ENCODE measurements at places on chromosomes 5 and 9.

GRCh38 chr5:143182106-143182505, 221.4 kb downstream of the NR3C1 start:
- no peak for DNase-seq

- no peak for DNase-seq
Measured at GRCh38 chr5:72586788-72587530, 79.7 kb upstream of the ZNF366 start.

GRCh38 chr9:26326563-26326962, 566.0 kb downstream of the CAAP1 start:
- peak; percentile 42 for DNase-seq

DNA sequence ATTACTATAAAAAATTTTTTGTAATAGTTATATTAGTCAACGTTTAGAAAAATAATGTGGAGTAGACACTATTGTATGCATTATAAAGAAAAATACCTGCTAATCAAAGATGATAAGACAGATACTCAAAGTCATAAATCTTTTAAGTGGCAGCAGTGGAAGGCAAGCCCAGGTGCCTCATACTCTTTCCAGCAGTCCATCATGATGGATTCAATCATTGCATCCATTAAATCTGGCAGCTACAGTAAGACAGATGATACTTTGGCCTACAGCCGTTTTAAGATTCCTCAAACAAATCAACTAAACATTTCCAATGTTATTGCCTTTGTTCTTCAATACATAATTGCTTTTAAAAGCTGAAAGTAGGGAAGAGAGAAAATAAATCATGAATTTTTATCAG, 1392.9 kb upstream of the NUDT12 start:
- DNase-seq = no peak

DNA sequence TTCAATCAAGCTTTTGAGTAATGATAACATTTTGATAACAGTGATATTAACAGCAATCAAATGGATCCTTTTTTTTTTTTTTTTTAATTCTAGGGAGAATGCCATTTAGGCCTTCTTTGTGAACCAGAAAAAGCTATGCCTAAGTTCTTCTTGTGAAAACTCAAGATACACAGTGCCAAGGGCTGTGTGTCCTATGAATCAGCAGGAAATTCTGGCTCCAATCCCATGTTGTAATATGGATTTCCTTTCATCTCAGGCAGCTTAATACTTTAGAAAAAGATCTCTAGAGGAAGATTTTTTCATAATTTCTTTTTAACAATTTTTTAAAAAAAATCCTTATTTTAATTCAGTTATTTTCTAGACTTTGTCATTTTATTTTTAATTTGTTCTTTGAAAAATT, 96.1 kb downstream of the NUDT12 start:
- DNase-seq = no peak

DNA sequence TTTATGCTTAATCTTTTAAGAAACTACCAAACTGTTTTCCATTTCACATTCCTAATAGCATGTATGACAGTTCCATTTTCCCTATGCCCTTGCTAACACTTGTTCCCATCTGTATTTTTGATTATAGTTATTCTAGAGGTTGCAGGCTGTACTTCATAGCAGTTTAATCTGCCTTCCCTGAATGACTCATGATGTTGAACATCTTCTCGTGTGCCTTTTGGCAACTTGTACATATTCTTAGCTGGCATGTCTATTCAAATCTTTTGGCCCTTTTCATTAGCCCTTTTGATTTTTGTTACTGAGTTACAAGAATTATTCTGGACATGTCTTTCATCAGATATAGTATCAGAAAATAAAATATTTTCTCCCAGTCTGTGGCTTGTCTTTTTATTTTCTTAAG, 320.3 kb downstream of the DIRAS2 start:
- DNase-seq = no peak

DNA sequence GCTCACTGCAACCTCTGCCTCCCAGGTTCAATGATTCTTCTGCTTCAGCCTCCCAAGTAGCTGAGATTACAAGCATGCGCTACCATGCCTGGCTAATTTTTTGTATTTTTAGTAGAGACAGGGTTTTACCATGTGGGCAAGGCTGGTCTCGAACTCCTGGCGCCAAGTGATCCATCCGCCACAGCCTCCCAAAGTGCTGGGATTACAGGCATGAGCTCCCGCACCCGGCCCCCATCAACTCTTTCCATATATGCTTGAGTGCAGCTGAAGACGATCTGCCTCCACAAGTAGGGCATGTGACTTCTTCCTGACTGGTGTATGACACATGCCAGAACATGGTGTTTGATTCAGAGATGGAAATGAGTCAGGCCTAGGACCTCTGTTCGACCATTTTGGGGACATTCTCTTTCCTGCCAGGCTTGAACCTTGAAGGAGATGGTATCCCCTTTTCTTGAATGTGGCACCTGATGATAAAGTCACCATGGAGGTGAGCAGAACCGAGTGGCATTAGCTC, 7.5 kb upstream of the CNOT6 start:
- DNase-seq = no peak

- DNase-seq = no peak
Measured at GRCh38 chr9:35827486-35827885, 1.0 kb downstream of the FAM221B start.

- peak; percentile 29 for DNase-seq
Measured at GRCh38 chr9:71743217-71743705, 25.1 kb downstream of the CEMIP2 start.

GRCh38 chr5:80655231-80655774, 520 bp upstream of the DHFR start:
- DNase-seq = no peak

DNA sequence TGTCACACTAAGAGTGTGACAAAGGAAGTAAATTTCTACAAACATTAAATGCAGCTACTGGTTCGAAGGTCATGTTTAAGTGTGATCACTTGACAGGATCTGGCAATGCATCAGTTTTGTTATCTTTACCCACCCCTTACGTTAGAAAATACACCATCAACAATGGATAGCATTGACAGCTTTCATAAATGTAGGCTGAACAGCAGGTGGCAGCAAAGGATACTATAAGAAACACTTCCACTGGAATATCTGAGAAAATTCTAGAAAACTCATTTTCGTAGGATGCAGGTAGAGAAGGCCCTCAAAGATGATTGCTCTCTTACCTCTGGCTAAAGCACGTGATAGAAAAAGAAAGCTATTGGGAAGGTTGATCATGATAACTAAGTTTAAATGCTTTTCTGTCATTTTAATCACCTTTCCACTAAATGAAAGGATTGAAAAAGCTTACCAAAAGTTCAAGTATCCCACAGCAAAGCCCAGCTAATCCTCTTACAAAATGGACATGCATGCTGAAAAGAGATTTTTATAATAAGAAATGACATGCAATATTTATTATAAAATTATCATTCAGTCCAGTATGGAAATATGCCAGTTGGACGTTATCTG, 292.5 kb downstream of the PARP8 start:
- DNase-seq = peak; percentile 38

GRCh38 chr9:18826248-18826647, 206.8 kb downstream of the SAXO1 start:
- no peak for DNase-seq

DNA sequence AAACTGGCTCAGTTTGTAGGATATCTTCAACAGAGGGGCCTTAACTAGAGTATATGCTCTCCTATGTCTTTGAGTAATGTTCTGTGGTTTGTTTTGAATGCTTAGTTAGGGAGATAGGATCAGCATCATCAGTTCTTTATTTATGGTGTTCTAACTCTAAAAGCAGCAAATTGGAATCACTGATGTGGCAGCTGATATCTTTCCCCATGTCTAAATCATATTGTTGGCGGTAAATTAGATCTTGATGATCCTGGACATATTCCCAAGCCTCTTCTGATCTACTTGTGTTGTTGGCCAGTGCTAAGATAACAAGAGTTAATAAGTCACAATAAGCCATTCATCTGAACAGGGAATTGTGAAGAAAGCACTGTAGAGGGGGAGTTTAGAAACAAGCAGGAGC, 332.4 kb upstream of the DAB2 start:
- no peak for DNase-seq

GRCh38 chr9:114570742-114571141, 16.8 kb upstream of the ATP6V1G1 start:
- no peak for DNase-seq

- no peak for DNase-seq
Measured at GRCh38 chr9:29514862-29515261, 1941.6 kb upstream of the C9orf72 start.

DNA sequence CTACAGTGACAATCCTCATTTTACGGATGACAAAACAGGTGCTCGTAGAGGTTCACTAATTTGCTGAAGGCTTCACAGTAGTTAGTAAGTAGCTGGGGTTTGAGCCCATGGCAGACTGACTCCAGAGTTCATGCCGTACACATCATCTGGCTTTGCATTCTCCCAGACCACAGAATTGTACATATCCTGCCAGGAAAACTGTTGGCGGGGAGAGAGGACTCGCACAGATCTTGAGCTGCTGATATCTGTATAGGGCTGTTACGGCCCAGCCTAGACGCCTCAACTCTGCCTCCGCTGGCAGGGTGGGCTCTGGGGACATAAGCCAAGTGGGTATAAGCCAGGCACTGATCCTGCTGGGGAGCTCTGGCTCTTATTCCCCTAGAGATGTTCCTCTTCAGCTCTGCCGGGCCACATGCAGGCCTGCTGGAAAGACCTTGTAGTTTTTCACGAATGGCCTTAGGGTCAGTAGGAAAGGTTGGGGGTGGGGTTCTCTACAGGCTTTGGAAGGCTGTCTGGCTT, 16.3 kb downstream of the LARP1 start:
- DNase-seq = peak; percentile 21

- DNase-seq = peak; percentile 53
Measured at GRCh38 chr9:31839273-31839672, 545.2 kb upstream of the ACO1 start.

DNA sequence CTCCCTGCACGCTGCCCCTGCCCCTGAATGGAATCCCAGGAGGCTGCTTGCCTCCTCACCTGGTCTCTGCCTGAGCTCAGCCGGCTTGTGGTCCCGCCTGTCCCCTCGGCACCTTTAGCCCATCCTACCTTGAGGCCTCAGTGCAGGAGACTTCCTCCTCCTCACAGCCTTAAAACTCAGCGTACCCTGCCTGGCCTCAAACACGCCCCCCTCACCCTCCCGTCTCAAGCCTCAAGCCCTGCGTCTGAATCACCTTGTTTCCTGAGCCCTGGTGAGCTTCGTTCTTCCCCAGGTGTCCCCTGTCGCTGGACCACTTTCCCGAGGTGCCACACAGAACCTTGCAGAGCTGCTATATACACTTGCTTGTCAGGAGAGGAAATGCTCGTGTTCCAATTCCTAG, 110.2 kb upstream of the SPIN1 start:
- no peak for DNase-seq

GRCh38 chr9:21455320-21455719, 15.1 kb downstream of the IFNA1 start:
- no peak for DNase-seq

DNA sequence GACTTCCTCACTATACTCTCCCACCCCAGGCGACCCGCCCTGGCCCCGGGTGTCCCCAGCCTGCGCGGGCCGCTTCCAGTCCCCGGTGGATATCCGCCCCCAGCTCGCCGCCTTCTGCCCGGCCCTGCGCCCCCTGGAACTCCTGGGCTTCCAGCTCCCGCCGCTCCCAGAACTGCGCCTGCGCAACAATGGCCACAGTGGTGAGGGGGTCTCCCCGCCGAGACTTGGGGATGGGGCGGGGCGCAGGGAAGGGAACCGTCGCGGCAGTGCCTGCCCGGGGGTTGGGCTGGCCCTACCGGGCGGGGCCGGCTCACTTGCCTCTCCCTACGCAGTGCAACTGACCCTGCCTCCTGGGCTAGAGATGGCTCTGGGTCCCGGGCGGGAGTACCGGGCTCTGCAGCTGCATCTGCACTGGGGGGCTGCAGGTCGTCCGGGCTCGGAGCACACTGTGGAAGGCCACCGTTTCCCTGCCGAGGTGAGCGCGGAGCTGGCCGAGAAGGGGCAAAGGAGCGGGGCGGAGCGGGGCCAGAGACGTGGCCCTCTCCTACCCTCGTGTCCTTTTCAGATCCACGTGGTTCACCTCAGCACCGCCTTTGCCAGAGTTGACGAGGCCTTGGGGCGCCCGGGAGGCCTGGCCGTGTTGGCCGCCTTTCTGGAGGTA, 2.1 kb downstream of the CA9 start:
- DNase-seq = no peak

GRCh38 chr5:58629271-58630159, 46.6 kb downstream of the RAB3C start:
- no peak for DNase-seq

DNA sequence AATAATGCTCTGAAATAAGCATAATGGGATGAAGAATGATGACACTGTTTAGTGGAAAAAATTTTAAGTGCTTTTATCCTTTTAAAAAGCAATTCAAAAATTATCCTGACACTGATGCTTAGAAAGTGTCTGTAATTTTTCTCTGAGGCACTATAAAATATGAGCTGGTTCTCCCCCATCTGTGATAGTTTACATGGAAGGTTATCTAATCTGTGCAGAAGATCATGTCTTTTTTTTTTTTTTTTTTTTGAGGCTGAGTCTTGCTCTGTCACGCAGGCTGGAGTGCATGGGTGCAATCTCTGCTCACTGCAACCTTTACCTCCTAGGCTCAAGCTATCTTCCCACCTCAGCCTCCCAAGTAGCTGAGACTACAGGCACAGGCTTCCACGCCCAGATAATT, 15.2 kb upstream of the TAF11L2 start:
- no peak for DNase-seq

- peak; percentile 8 for DNase-seq
Measured at GRCh38 chr9:79946712-79947111, 374.9 kb downstream of the TLE4 start.

- DNase-seq = no peak
Measured at GRCh38 chr5:72206160-72206559, 98.9 kb downstream of the MAP1B start.

DNA sequence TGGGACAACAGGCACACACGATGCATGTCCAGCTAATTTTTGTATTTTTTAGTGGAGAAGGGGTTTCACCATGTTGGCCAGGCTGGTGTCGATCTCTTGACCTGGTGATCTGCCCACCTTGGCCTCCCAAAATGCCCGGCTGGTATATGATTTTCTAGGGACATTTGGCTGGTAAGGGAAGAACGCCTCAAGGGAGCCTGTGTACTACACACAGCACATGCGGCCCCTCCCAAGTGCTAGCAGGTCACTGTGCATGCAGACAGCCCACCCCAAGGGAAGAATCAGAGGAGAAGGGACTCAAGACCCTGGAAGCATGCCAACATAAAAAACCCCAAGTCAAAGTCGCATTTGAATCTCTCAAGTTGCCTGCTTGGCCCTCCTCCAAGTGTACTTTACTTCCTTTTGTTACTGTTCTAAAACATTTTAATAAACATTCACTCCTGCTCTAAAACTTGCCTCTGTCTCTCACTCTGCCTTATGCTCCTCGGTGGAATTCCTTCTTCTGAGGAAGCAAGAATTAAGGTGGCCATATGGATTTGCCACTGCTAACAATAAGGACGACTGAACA, 24.3 kb upstream of the OTULINL start:
- no peak for DNase-seq

DNA sequence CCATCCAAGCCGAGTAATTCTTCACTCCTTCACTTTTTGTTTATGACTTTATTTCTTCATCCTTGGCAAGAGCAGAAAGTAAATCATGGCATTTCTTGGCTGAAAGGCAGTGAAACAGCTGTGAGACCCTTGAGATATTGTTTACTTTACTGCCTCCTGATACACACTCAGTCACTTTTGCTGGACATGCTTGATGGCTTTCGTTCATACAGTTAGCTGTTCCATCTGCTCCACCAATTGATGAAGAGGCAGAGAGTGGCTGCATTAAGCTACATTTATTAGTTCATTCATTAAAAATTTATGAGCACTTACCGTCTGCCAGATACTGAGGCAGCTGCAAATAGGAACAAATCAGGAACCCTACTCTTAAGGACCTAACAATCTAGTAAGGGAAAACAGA, 184.4 kb upstream of the OR13F1 start:
- no peak for DNase-seq

- peak; percentile 10 for DNase-seq
Measured at GRCh38 chr9:23088932-23089364, 642.3 kb downstream of the DMRTA1 start.

- DNase-seq = no peak
Measured at GRCh38 chr9:122197426-122197825, 31.3 kb downstream of the LHX6 start.
